Activated T-cell treated with anti-CD3 and anti-CD28 coated beads for 24 hours (primary cell): ENCODE measurements at places on chromosomes 1 and 21.

DNA sequence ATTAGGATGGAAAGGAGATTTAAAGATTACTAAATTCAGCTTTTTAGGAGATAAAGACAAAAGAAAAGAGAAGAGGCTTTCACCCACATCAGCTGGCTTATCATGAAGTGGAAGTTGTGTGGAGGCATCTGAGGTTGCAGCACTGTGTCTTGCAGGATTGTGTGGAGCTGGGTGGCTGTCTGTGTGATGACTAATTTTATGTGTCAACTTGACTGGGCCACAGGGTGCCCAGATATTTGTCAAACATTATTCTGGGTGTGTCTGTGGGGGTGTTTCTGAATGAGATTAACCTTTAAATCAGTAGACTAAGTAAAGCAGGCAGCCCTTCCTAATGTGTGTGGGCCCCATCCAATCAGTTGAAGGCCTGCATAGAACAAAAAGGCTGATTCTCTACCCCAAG lies 3.9 kb downstream of the KCNA10 start:
- no peak for DNase-seq

DNA sequence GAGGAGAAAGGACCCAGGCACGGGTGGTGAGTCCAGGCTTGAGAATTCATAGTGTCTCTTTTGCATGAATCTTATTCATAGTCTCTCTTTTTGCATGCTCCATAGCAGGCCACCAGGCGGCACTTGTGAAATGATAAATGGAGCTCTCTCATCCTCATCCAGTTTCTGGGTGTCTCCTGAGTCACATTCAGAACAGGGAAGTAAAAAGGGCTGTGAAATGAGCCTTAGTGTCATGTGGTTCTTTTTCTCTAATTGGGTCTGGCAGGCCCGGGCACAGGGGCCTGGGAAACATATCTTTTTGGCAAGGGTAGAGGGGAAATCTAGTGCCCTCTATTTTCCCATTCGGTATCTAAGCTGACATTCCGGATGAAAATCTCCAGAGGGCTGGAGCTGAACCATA lies 19.1 kb upstream of the NCF2 start:
- no peak for DNase-seq

DNA sequence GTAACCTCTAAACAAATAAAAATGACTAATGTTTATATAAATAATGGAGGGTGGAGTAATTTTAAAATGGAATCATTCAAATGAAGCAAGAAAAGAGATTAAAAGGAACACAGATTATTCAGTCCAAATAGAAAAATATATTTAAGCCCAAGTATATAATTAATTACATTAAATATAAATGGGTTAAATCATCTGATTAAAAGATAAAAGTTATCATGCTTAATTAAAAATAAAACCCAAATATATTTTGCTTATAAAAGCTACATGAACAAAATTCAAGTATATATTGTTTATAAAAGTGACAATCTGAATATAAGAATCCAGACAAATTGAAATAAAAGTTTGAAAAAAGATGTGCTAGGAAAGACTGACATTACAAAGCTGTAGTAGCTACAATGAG lies 63.9 kb upstream of the ACTRT2 start:
- DNase-seq = no peak

GRCh38 chr1:63922848-63923247 lies 149.0 kb downstream of the ROR1 start:
- DNase-seq = no peak

GRCh38 chr1:94215955-94216354 lies 21.4 kb downstream of the ARHGAP29 start:
- no peak for DNase-seq

DNA sequence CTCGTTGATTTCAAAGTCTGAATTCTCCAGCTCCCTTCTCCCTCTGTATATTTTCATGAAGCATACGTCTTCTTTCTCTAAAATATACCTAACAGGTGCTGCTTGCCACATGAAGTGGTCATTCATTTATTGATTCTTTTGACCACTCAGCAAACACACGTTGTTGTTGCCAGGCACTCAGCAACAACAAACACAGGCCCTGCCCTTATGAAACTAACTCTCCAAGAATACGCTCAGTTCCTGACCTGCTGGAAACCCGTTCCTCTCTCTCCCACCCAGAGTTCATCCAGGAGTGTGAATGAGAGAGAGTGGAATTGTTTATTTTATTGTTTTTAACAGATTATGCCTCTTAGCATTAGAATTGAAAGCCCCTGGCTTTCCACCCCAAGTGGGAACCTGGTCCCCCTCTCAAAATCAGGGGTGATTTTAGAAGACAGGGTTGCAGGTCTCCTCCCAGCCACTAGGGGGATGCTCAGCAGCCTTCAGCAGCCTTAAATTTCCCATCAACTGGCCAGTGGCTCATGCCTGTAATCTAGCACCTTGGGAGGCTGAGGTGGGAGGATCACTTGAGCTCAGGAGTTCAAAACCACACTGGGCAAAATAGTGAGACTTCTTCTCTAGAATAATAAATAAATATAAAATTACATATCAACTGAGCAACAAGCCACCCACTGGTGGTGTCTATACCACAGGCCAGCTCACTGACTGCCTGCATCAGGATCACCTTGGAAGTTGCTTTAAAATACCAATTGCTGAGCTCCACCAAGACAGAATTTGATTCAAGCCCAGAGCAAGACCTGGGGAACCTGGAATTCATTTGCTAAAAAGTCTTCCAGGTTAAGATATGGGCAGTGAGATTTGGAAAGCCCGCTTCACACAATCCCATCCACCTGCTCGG lies 181.0 kb upstream of the KLHDC7A start:
- DNase-seq = no peak

- DNase-seq = no peak
These were observed 19.0 kb upstream of the ABCG1 start for GRCh38 chr21:42199868-42200463.

- no peak for DNase-seq
These were observed 30.4 kb downstream of the CDC14A start for GRCh38 chr1:100382657-100383056.

DNA sequence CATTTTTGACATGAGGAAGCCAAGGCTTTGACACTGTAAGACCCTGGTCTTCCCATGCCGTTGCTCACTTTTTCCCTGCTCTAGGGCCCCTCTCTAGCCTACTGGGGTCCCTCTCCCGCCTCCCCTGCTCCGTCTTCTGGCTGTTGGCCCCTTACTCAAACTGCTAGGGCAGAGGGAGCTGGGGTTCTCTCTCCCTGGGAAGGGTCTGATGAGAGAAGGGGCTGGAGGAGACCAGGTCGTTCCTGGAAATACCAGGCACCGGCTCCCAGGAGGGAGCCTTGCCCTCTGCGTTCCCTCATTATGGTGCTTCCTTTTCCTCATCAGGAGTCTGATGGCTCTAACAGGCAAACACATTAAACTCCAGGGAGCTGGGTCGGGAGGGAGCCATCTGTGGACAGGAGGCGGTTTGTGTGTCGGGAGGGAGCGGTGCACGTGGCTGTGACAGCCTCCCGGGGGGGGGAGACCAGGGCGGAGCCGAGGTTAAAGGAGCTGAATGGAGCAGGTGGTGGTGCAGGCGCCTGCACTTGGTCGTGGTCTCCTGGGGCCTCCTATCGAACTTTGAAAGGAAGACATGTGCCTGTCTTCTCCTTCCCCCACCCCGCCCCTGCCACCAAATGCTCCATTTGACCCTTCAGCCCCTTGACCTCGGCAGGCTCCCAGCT lies 35.4 kb upstream of the LHX4 start:
- DNase-seq = no peak

GRCh38 chr1:246069581-246069980 lies 437.5 kb downstream of the SMYD3 start:
- no peak for DNase-seq

DNA sequence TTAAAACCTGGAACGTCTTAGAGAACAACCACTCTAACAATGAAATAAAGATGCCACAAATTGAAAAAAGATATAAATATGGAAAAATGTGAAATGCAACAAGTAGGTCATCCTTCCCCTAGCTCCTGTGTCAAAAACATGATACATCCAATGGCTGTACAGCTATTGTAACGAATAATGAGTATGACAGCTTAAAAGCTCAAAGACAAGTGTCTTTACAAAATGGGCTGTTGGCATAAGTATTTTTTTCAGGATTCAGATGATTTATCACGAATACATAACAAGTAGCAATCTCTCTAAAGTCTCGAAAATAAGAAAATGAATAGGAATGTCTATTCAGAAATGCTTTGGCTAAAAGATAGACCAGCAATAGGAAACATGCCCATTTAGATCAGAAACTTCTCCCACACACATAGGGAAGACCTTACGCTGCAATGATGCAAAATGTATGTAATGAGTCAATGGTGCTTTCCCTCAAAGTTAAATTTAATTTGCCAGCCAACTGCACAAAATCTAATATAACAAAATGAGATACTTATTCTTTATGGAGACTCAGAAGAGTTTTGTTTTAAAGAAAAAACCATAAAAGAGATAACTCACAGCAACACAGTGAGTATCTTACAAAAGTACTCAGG lies 8.3 kb downstream of the TGFBR3 start:
- DNase-seq = no peak

GRCh38 chr21:22062472-22063139 lies 1064.4 kb downstream of the NCAM2 start:
- no peak for DNase-seq

GRCh38 chr1:53580009-53580400 lies 120.8 kb downstream of the DMRTB1 start:
- DNase-seq = no peak

GRCh38 chr21:16180614-16181013 lies 450.8 kb downstream of the USP25 start:
- DNase-seq = no peak

DNA sequence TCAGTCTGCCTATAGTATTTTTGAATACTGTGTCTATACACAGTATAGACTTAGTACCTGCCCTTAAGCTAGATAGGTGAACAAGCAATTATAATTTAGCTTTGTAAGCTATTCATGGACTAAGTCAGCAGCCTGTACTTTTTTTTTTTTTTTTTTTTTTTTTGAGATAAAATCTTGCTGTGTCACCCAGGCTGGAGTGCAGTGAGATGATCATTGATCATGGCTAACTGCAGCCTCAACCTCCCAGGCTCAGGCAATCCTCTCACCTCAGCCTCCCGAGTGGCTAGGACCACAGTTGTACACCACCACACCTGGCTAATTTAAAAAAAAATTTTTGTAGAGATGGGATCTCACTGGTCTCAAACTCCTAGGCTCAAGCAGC lies 17.3 kb downstream of the ITSN1 start:
- no peak for DNase-seq

DNA sequence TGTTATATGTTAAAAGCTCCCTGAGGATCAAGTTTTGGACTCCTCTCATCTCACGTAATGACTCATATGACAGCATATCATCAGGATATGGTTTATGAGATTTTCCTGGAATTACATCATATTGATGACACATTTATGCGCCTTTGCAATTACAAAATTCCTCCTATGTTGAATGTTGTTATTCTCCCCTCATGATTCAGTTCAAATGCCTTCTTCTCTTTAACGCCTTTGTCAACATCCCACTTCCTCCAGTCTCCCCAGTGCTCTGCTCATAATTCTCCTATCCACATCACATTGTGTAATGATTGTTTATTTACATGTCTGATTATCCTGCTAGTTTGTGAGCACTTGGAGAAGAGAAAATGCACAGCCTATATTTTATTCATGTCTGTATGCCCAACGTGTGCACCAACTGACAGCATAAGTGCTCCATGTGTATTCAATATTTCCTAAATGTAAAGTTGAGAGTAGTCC lies 80.9 kb upstream of the BACH1 start:
- DNase-seq = no peak

GRCh38 chr1:6998267-6998666 lies 213.0 kb downstream of the CAMTA1 start:
- no peak for DNase-seq

DNA sequence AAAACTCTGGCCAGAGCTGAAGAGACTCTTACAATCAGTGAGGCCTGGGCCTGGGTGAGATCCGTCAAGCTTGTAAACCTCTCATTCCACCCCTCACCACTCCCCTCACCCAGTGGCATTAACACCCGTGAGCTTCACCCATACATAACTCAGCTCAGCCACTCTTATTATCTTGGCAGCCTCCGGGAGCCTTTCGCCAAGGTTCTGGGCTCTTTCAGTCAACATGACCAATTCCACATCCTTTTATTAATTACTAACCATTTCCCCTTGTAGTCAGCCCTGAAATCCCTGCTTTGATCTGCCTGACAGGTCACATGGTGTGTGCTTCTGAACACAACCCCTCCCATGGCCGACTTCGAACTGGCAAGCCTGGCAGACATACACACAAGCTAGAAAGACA lies 134.8 kb downstream of the SETD4 start:
- DNase-seq = no peak

GRCh38 chr1:165235155-165235776 lies 121.2 kb downstream of the LMX1A start:
- DNase-seq = no peak

DNA sequence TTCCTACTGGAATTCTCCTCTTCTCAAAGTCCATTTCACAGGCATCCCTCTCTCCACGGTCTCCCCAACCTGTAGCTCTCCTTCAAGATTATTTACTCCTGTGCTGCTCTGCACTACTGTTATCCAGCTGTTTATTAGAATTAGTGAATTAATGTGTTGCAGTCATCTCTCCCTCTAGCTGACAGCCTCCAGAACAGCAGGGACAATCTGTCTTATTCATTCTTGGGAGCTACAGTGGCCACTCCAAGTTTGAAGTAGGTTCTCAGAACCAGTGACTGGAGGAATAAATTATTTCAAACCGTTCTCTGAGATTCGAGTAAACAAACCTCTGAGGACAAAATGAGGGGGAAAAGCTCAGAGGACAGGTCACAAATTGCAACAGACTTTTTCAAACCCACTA lies 330.9 kb downstream of the RRAGC start:
- no peak for DNase-seq
